Astrocyte of the cerebellum (primary cell): ENCODE measurements at places on chromosomes 3 and 15.

DNA sequence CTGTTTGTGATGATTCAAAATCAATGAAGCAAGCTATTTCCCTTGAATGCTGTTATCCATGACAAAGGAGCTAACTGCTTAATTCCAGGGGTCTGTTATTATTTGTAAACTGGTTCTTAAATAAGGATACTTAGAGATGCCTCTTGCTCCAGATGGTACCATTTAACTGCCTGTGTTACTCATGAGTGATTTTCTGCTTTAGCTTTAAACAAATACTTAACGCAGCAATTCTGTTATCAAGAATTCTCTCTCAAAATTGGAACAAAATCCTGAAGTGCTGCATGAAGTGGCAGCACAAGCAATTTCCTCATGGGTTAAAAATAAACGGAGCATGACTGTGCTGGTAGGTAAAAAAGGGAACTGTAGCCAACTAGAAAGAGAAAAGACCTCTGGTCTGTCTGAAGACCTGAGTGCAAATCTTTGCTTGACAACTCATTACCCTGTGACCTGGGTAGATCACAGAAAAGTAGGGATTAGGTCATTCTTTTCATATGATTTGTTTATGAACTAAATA lies 62.5 kb upstream of the GBE1 start:
- DNase-seq: no peak

- peak; percentile 12 for DNase-seq
These were observed 984.1 kb downstream of the EPHA3 start for GRCh38 chr3:90091549-90091948.

- DNase-seq: peak; percentile 80
These were observed 329.8 kb upstream of the RASGRP1 start for GRCh38 chr15:38894243-38894948.

DNA sequence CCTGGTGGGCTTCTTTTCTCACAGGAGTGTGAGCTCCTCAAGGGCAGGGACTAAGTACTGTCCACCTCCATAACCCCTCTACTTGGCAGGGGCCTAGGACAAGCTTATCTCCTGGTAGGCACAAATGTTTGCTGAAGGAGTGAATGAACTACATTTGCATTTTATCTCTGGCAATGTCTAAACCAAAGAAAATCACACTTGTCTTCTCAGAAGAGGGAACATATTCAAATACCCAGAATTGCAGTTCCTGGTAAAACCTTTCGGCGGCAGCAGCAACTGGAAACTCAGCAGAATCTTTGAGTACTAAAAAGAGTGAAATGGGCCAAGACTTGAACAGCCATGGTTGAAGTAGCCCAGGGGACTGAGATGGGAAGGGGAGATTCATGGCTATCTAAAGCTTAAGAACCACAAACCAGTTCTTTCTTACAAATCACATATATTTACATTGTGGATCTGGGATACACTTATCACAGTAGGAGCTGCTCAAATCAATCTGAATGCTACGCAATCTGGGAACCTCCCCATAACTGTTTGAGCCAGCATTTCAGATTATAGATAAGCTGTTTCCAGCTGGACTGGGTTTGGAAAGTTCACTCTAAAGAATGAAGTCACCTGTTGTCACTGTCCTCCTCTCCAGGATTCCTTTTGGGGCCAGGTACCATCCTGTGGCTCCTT lies 18.7 kb upstream of the PTPN9 start:
- DNase-seq: no peak

- no peak for DNase-seq
These were observed 7.3 kb downstream of the HDAC11 start for GRCh38 chr3:13487403-13487802.

DNA sequence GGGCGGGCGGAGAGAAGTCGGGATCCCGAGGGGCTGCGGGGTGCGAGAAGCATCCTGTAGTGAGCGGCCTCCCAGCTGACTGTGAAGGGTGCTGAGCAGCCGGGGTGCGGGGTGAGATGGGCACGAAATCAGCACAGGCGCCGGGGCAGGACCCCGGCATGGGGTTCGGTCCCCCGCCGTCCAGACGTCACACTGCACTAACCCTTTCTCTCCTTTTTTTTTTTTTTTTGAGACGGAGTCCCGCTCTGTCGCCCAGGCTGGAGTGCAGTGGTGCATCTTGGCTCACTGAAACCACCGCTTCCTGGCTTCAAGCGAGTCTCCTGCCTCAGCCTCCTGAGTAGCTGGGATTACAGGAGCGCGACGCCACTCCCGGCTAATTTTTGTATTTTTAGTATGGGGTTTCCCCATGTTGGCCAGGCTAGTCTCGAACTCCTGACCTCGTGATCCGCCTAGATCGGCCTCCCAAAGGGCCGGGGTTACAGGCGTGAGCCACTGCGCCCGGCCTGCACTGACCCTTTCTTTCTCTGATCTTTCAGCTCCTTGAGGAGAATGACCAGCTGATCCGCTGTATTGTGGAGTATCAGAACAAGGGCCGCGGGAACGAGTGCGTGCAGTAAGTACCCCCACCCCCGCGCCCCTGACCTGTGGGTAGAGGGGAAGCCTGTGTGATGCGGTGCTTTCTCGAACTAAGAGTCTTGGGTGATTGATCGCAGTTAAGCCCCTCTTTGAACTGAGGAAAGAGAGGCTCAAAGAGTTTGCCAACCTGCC lies 513 bp downstream of the SS18L2 start:
- no peak for DNase-seq

GRCh38 chr15:42404461-42405235 lies 45.3 kb downstream of the CAPN3 start:
- DNase-seq: no peak

GRCh38 chr3:48899273-48899672 lies 591 bp upstream of the SLC25A20 start:
- no peak for DNase-seq

GRCh38 chr15:100726070-100726420 lies 123.7 kb downstream of the ASB7 start:
- DNase-seq: no peak

GRCh38 chr15:30791239-30792175 lies 112.2 kb upstream of the FAN1 start:
- no peak for DNase-seq

DNA sequence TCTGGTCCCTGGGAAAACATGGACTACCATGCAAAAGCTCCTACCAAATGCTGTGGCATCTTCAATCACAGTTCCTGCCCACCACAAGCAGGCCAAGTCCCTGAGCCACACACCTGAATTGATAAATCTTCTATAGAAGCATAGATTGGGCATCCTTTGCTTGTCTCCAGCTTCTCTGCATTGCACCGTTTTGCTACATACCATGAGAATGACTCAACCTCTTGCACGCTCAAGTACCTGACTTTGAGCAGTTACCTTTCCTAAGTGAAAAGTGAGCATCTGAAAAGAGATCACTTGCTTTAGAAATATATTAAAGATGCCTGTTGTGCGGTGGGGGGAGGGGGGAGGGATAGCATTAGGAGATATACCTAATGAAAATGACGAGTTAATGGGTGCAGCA lies 31.3 kb downstream of the GATM start:
- no peak for DNase-seq

- no peak for DNase-seq
These were observed 175.0 kb upstream of the DPH6 start for GRCh38 chr15:35720984-35721383.

- no peak for DNase-seq
These were observed 130.2 kb downstream of the SSR3 start for GRCh38 chr3:156424758-156425157.

DNA sequence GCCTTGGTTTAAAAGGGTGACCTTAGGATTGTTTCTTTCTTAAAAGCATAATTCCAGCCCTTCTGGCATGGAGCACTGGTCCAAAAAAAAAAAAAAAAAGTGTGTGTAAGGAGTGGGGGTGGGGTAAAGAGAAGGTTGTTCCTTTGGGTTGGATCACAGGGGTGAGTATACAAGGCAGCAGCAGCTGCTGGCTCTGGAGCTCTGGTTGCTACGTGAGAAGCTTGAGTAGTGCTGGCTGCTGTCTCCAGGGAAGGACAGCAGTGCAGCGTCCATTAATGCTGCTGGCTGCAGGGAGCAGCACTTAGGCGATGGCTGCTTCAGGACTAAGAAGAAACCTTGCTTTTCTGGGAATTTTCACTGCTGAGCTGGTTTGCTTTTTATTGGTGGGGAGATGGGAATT lies 2.3 kb downstream of the SETD5 start:
- peak; percentile 85 for DNase-seq

DNA sequence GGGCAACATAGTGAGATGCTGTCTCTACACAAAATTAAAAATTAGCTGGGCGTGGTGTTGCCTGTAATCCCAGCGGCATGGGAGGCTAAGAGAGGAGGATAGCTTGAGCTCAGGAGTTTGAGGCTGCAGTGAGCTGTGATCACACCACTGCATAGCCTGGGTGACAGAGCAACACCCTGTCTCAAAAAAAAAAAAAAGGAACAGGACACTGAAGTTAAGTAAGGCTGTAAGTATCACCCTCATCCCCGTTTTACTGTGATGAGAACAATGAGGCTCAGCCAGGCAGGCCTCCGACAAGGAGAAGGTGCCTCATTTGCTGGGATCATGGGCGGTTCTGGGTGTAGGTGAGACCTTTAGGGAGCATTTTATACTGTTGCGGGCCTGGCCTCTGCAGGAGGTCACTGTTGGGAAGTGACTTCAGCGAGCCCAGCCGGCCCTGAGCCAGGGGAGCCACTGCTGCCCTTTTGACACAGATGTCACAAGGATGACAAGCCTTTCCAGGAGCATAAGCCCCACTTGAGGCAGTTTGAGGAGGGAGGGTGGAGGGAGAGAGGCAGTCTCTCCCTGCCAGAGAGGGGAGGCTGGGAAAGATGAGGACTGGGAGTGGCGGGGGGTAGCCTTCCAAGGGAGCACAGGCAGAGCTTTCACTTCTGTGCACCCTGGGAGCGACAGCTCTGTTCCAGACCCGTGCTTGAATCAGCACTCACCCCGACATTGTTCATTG lies 30.8 kb downstream of the IRAK2 start:
- DNase-seq: no peak

- DNase-seq: no peak
These were observed 280.5 kb downstream of the TBL1XR1 start for GRCh38 chr3:176916777-176917176.

DNA sequence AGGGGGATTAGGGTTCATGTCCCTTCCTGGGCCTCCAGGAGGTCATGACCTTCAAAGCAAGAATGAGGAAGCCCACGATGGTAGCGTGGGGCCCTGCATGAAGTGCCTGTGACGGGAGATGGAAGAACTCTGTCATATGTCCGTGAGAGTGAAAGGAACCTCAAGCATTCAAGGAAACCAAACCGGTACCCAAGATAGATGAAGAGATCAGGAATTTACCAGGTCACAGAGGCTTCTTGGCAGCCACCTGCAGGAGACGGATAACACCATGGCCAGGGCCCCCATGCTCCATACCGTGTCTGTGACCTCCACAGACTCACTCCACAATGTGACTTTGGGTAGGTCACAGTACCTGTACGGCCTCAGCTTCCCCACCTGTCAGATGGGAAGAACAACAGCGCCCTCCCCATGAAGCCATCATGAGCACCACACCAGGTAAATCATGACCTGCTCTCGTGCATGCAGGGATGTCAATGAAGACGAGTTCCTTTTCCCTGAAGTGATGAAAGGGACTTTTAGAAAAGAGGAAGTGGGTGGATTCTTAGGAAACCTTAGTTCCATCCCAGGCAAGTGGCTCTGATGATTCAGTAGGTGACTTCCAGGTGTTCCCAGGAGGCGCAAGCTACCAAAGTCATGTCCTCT lies 23.3 kb upstream of the CYP11A1 start:
- DNase-seq: no peak

DNA sequence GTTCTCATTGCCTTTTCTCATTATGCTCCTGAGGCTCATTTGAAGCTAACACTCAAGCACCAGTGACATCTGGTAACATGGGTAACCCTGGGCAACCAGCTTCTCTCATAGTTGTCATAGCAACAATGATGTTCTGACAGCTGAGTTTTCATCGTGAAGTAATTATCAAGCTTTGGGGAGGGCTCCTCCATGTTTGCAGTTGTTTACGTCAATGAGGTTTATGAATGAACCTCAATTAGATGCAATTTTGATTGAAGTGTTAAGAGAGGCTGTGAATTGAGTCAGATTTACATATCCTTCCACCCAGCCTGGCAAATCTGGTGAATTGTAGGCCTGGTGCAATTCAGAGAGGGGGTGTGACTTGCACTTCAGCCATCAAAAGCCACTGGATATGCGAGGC lies 119.3 kb upstream of the CHD2 start:
- DNase-seq: no peak

DNA sequence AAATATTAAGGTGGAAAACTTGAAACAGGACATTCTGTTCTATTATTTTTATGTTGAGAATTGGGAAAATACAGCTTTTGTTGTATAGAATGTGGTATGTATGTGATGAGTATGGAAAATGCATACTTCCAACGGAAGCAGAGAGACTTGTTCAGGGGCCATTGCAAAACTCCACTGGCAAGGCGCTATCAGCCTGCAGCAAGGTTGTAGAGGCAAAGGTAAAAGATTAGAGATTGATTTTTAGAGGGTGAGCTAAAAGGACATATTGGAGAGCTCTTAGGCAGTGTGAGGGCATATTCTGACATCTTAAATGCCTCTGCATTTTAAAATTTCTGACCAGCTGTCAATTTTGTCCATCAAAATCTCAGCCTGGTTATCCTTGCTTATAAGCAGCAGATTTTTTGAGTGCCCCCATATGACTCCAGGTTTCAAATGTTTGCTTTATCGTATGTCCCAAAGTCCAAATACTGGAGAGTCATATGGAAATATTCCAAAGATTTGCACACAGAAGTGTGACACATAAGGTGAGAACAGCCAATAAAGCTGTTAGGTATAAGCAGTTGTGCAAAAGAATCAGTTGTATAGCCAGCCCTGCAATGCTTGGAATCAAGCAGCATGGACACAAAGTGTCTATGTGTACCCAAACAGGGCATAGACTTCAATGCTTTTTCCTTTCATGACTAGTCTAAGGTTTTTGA lies 829.4 kb downstream of the FHIT start:
- no peak for DNase-seq

DNA sequence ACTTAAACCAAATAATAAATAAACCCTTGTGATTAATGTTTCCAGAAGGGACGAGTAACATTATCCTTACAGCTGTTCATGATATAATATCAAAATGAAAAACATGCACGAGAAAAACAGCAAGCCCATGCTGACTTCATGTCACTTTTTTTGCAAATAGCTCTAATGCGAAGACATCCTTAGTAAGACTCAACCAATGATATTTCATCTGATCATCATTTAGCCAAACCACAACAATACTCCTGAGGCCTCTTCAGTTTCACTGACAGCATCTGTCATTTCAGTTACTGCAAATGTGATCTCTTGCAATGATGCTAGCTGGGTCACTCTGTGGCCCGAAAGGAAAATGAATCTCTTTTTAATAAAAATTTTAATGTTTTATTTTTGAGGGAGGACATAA lies 74.0 kb downstream of the POLR2M start:
- DNase-seq: no peak
